HS-27A (cell line): ENCODE measurements at places on chromosomes 5 and 9.

DNA sequence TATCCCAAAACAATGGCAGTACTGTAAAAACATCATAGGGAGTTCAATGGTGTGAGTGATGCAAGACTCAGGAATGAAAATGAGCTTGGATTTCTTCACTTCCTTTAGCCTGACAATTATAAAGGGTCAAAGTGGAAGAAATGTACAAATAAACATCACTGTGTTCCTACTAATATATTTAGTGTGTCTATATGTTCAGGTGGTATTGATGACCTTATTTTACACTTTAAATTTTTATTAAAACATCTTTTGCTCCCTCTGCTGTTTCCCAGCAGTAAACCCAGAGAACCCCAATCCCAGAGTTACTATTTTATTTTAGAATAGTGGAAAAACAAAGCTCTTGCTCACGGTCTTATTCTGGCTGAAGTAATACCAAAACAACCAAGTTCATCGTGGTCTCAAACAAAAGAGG, 2.0 kb downstream of the LOX start:
- DNase-seq = no peak

- no peak for DNase-seq
These were observed 71.4 kb upstream of the SPTLC1 start for GRCh38 chr9:92186631-92187030.

GRCh38 chr5:35852084-35852734, 4.5 kb upstream of the IL7R start:
- no peak for DNase-seq

DNA sequence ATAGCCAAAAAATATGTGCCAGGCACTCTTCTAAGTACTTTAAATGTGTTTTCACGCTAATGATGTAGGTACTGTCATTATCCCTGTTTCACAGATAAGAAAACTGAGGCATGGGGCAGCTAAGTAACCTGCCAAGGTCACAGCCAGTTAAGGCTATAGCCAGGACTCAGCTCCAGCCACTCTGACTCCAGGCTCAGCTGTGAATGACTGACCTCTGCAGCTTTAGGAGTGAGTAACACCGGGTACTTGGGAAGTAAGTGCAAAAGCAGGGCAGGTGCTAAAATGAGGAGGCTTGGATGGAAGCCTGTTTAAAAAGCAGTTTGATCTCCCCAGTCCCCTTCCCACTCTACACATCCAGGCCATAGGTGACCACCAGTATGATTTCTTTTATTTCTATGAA, 10.6 kb upstream of the SHC3 start:
- no peak for DNase-seq

DNA sequence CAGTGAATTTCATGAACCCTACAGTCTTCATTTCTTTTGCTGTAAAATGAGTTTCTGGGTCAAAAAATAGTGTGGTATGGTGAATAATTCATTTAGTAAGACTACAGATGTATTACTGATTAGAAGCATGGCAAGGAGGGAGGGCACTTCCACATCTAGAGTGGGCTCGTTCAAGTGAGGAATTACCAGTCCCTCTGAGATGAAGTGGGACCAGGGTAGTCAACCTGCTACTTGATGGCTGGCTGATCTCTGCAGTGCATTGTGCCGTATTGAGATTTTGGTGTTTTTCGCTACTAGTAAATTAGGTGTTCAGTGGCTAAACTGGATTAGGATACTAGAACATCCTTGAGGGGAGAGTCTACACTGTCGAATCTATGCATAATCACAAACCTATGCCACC, 10.8 kb downstream of the CDC37L1 start:
- no peak for DNase-seq

DNA sequence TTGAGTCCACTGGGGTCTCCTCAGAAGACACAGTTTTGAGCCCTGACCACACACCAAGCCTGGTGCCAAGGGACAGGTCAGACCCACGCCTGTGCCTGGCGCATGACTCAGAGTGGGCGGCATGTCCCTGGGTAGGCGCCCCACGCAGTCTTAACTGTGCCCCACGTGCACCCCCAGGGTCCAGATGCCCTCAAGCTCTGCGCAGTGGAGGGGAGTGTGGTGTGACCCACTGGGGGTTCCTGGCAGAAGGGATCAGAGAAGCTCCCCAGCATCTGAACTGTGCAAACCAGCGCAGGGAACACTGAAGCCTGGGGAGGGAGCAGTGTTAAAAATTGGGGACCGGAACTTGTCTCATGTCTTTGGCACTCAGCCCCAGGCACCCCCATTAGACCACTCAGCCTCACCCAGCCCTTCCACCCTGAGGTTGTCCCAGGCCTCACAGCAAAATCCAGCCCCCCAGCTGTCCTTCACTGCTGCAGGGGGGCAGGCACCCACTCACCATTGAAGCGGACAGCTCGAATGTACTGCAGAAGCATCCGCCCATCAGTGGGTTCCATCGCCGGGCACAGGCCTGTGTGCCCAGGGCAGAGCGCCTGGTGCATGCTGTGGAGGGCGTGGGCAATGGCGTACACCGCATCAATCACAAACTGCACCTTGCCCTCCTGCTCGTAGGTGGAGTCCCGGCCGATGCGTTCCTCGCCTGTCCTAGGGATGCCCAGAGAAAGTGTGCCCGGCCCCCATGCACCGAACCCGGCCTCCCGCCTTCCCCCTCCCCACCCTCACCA, 6.5 kb downstream of the GRM6 start:
- DNase-seq = no peak

- DNase-seq = no peak
These were observed 39.1 kb upstream of the GZMA start for GRCh38 chr5:55063220-55063863.

- no peak for DNase-seq
These were observed 586.5 kb downstream of the CETN3 start for GRCh38 chr5:89823046-89823445.

DNA sequence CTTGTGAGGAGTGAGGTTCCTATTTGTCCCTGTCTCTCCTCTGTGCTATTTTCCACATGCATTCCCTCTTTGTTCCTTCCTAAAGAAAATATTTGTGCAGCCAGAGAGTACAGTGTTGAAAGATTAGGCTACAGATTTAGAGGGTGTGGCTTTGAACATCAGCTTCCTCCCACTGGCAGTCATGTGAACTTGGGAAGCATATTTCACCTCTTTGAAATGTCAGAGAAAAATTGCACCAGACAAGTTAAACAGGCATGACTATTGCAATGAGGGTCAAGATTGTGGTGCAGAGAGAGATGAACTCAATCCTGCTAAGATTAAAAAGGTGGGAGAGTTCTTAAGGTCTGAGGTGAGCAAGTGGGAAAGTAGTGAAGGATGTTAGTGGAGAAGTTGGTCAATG, 641.0 kb downstream of the DNAH5 start:
- DNase-seq = no peak

DNA sequence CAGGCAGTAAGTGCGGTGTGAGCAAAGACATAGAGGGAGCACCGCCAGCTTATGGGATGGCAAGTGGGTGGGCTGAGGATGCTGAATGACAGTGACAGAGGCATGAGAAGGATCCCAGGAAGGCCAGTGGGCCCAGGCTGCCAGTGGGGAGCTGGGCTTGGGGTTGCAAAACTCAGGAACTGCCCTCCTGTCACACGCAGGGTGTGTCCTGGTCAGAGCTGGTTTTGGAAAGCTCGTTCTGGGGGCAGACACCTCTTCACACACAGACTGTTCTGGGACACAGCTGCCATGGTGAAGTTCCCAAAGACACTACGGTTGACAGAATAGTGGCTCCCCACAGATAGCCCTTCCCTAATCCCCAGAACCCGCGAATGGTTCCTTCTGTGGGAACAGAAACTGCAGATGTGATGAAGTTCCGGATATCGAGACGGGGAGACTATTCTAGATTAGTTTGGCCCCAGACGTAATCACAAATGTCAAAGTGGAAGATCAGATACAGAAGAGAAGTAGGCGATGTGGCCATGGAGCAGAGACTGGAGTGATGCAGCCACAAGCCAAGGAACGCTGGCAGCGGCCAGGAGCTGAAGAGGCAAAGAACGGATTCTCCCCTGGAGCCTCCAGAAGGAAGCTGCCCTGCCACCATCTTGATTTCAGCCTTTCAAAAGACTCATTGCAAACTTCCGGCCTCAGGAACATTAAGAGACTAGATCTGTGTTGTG, 159.0 kb downstream of the COL23A1 start:
- no peak for DNase-seq

- no peak for DNase-seq
These were observed 387.9 kb upstream of the MEF2C start for GRCh38 chr5:89270901-89271300.

DNA sequence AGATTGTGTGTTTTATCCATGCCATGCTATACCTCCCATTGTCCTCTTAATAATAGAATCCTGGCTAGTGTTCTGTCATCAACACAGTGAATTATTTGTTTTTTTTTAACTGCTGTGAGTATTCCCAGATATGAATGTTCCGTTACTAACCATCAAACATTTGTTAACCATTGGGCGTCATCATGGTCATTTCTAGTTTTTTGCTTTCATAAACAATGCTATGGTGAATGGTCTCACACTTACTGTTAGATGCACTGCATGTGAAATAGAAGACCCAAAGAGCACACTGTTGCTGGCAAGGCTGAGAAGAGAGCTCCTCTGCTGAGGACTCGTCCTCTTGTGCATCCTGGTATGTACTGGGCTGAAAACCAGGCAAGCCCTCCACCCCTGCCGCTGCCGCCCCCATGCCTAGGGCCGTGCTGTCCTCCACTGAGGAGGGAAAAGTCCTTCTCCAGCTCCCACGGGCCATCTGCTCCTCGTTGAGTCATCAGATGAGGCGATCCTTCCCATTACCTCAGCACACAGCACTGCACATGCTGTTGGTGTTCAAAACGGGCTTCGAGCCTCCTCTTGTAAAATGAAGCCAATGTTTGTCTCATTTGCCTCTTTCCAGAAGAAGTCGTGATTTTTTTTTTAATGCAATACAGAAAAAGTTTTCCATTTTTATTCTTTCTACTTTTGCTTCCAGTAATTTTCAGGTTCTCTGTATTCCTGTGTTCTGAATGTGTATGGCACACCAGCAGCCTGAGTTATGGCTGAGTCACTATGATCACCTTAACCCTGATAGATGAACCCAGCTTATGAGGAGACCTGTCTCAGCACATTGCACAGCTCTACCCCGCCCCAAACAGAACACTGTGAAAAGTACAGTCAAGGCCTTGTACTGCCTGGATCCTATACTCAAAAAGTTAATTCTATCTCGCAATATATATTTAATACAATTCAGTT, 219.0 kb downstream of the AOPEP start:
- DNase-seq = no peak

GRCh38 chr9:33374634-33375237, 27.6 kb downstream of the AQP7 start:
- peak; percentile 51 for DNase-seq

- no peak for DNase-seq
These were observed 12.4 kb downstream of the IL5 start for GRCh38 chr5:132530946-132531345.

GRCh38 chr9:99745085-99745484, 76.6 kb upstream of the NR4A3 start:
- DNase-seq = no peak

DNA sequence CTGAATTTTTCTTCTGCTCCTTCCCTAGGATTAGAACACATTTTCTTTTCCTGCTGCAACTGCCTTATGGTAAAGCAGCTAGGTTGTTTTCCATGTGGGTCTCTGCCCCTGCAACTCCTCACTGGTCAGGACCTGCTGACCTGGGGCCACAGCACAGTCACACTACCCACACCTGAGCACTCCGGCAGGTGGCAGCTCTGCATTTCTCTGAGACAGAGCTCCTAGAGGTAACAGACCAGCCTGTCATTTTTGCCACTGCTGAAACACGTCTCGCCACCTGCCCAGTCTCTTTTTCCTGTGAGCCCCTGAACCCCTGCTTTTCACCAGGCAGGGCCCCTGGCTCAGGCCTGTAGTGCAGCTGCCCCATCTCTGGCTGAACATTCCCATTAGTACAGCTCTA, 609.6 kb downstream of the HINT1 start:
- DNase-seq = no peak

DNA sequence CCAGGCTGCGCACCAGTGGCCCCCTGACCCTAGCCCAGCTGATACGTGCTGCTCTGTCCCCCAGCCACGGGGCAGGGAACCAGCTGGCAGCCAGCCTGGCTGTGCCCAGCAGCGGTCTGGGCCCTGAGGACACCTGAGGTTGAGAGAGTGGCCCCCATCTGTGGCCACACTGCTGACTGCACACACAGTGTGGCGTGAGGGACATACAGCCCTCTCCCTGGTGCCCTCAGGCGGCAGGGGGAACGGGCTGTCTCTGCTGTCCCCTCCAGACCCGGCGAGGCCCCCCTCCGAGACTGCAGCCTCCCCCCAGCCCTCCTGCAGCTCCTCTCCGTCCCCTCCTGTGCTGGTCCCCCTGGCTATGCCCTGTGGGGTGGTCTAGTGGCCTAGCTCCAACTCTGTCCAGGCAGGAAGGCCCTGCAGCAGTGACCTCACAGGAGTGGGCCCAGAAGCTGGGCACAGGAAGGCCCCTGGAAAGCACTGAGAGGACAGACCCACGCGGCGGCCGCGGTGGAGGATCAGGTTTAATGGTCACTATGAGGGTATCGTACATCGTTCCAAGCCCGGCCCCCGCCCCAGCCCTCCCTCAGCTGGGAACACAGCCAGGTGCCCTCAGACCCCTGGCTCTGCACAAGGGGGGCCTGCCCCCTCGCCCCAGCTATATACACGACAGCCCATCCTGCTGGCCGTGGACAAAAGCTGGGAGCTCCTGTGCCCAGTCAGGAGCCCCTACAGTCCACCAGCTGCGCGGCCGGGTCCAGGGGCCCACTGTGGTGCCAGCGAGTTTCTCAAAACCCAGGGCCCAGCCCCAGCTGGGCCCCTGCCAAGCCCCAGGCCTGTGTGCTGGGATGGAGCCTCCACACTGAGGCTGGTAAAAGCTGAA, 6.8 kb upstream of the ENTPD8 start:
- DNase-seq = no peak

- no peak for DNase-seq
These were observed 36.3 kb upstream of the RLN1 start for GRCh38 chr9:5375790-5376477.

- no peak for DNase-seq
These were observed 9.1 kb upstream of the TBC1D2 start for GRCh38 chr9:98264516-98264915.

DNA sequence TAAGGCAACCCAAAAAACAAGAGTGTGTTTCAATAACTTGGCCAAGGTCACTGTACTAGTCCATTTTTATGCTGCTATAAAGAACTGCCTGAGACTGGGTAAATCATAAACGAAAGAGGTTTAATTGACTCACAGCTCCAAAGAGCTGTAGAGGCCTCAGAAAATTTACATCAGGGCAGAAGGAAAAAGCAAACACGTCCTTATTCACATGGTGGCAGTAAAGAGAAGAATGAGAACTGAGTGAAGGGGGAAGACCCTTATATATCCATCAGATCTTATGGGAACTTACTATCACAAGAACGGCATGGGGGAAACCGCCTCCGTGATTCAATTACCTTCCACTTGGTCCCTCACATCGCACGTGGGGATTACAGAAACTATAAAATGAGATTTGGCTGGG, 64.3 kb upstream of the CAMK4 start:
- no peak for DNase-seq

- no peak for DNase-seq
These were observed 152.6 kb downstream of the CDH18 start for GRCh38 chr5:19835442-19835841.

DNA sequence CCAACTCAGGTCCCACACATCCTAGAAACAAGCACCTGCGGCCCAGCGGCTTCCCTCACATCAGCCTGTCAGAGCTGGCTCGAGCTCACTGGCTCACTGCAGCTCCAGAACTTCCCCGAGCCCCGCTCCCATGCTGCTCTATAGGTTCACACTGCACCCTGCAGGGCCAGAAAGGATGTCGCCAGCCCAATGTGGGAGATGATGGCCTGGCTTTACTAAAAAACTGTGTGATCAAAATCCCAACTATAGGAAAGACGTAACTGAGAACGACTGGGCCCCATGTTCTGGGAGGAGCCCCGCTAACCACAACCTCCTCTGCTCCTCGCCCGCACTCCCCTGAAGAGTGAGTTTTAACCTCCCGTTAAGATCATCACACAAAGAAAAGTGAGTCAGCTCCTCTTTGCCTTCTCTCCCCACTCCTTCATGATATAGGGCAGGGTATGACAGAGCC, 4.6 kb downstream of the SURF4 start:
- no peak for DNase-seq
